ENCODE measurements at places on chromosomes 1 and 21.

- no peak for DNase-seq
Observed at GRCh38 chr1:74835051-74835450, 102.1 kb downstream of the TYW3 start.

- no peak for DNase-seq
Observed at GRCh38 chr1:198107091-198107501, 49.7 kb upstream of the NEK7 start.

DNA sequence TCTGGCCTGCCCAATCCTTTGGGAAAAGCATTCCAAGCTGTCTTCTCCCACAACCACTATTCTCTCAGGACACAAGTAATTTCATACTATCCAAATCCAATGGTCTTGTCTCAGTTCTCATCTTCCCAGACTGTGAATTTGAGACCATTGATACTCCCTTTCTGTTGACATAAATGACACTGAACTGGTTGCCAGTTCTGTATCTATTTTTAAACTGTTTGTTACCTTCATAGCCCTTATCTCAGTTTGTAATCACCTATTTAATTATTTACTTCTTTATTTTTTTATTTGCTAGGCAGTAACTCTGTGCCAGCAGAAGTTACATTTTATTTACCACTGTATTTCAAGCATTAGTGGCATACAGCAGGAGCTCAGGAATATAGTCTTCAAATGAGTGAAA, 24.0 kb downstream of the TCEANC2 start:
- no peak for DNase-seq

- DNase-seq = no peak
Observed at GRCh38 chr21:41917531-41917930, 36.3 kb downstream of the C2CD2 start.

GRCh38 chr1:45522324-45523104, 830 bp upstream of the PRDX1 start:
- no peak for DNase-seq

- no peak for DNase-seq
Observed at GRCh38 chr1:101145449-101145820, 91.4 kb upstream of the S1PR1 start.

- no peak for DNase-seq
Observed at GRCh38 chr1:36725151-36725550, 242.4 kb upstream of the CSF3R start.

GRCh38 chr1:26015358-26015757, 6.2 kb upstream of the EXTL1 start:
- DNase-seq = no peak

- no peak for DNase-seq
Observed at GRCh38 chr1:87513255-87513654, 184.6 kb downstream of the LMO4 start.

DNA sequence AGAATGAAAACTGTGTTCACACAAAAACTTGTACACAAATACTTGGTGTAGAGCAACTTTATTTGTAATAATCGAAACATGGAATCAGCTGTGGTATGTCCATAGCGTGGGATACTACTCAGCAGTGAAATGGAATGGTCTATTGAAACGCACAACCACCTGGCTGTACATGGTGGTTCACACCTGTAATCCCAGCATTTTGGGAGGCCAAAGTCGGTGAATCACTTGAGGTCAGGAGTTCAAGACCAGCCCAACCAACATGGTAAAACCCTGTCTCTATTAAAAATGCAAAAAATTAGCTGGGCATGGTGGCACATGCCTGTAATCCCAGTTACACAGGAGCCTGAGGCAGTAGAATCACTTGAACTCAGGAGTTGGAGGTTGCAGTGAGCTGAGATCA, 356.8 kb downstream of the RYR2 start:
- no peak for DNase-seq

DNA sequence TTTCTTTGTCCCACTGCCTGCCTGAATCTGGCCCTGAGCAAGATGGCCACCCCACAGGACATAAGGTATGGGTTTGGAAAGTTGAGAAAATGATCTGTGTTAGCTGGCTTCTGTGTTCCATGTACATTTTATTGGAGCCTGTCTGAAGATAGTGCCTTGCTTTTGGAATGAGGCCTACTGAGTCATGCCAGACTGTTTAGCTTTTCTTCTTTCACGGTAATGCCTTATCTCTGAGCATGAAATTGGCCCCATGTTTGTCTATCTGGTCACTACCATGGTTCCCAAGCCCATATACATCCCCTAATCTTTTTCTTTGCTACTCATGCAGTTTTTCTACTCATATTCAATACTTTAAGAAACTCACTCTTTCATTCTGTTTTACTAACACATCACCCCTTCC, 85.1 kb upstream of the LMO4 start:
- no peak for DNase-seq

- no peak for DNase-seq
Observed at GRCh38 chr1:65255035-65255655, 54.2 kb upstream of the DNAJC6 start.

- DNase-seq = no peak
Observed at GRCh38 chr1:197787056-197787455, 11.8 kb upstream of the DENND1B start.

- DNase-seq = no peak
Observed at GRCh38 chr1:150221552-150221951, 14.4 kb downstream of the ANP32E start.

- no peak for DNase-seq
Observed at GRCh38 chr1:167770127-167770526, 48.3 kb downstream of the MPZL1 start.

DNA sequence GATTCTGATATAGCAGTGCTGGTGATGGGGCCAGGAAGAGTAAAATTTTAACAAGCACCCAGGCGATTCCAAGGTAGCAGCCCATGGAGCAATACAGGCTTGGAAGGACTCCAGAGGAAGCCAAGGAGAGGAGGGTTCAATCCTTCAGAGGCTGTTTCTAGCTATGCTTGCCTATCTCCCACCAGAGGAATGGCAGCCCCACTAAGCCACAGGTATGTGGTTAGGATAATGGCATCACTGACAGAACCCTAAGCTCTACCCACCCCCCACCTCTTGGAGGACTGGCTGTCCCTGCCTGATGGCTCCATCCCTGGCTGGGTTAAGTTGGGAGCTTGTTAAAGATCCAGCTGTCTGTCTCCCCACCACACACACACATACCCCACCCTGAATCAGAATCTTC, 19.3 kb upstream of the PTAFR start:
- DNase-seq = no peak

- no peak for DNase-seq
Observed at GRCh38 chr1:226650236-226650841, 88.7 kb downstream of the ITPKB start.

- DNase-seq = peak; percentile 87
Observed at GRCh38 chr1:234608025-234608910, 1.7 kb downstream of the IRF2BP2 start.
